ENCODE measurements at places on chromosomes 3 and 15. TPM values are rescaled to one million over a fixed set of nuclear protein-coding genes. Genes with fewer than 3 reads are reported as not detected.

SLC27A2 gene
- 0.75 TPM for total RNA-seq

ARPP21 gene
- not detected for total RNA-seq

SH3BP5 gene
- total RNA-seq, result 55.8 TPM

DET1 gene
- total RNA-seq, result 11.7 TPM

GOLGA8G gene
- not detected for total RNA-seq

PIK3CB gene
- total RNA-seq, result 44.8 TPM

WDR53 gene
- 38.7 TPM for total RNA-seq

ATP2B2 gene
- not detected for total RNA-seq

TMCO5A gene
- not detected for total RNA-seq

MESP1 gene
- 0.53 TPM for total RNA-seq

CCR5 gene
- total RNA-seq, result 6.9 TPM

ZBTB20 gene
- 52.4 TPM for total RNA-seq

NRROS gene
- 20.0 TPM for total RNA-seq

NR2C2 gene
- 103 TPM for total RNA-seq

CACNA1D gene
- total RNA-seq, result not detected

DIPK2A gene
- 22.0 TPM for total RNA-seq

PPP1R14D gene
- total RNA-seq, result not detected

TTBK2 gene
- total RNA-seq, result 27.4 TPM

OSBPL10 gene
- not detected for total RNA-seq

LRRK1 gene
- total RNA-seq, result 0.58 TPM

SERPINI1 gene
- 4.9 TPM for total RNA-seq

TM4SF4 gene
- not detected for total RNA-seq

INKA1 gene
- total RNA-seq, result 1.2 TPM

ZDHHC23 gene
- total RNA-seq, result 5.2 TPM

ARGFX gene
- not detected for total RNA-seq

B3GALNT1 gene
- total RNA-seq, result 0.89 TPM

RTP4 gene
- total RNA-seq, result 7.5 TPM

KIF7 gene
- total RNA-seq, result not detected

SCN11A gene
- total RNA-seq, result 0.08 TPM

PIERCE2 gene
- total RNA-seq, result not detected

CGNL1 gene
- not detected for total RNA-seq

OR5K4 gene
- total RNA-seq, result not detected

Measured in CD4-positive, alpha-beta memory T cell (primary cell).